DMS 273 treated with DMSO at 0.1 percent for 48 hours (cell line): ENCODE measurements at places on chromosomes 12 and 14.
A peak's percentile ranks its signal among the peaks of the same experiment; 100 is the strongest.

DNA sequence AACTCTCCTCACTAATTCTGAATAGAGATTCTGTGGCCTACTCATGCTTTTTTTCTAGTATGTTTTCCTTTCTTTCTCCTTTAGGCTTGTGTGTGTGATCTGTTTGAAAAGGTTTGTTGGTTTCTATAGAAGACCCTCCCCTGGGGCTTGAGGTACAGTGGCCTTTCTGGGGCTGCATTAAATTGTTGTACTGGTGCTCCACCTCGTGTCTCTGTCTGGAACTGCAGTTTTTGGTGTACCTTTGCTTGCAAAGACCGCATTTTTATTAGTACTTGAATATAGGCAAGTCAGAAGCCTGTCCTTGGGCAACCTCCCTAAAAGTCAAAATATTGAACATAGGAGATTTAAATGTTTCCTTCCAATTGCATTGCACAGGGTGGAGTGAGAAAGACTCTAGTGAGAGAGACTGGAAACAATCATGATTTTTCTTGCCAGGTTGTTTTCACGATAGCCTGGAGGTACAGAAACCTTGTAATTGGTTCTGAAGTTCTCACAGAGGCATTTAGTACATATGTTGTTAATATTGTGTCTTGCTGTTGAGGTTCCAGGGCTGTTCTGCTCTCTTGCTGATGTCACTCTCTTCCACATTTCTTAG is 39.0 kb downstream of the SLCO1B1 start:
- no peak for DNase-seq

- DNase-seq: peak; percentile 15
These were observed 160.8 kb upstream of the KRR1 start for GRCh38 chr12:75672200-75672599.

DNA sequence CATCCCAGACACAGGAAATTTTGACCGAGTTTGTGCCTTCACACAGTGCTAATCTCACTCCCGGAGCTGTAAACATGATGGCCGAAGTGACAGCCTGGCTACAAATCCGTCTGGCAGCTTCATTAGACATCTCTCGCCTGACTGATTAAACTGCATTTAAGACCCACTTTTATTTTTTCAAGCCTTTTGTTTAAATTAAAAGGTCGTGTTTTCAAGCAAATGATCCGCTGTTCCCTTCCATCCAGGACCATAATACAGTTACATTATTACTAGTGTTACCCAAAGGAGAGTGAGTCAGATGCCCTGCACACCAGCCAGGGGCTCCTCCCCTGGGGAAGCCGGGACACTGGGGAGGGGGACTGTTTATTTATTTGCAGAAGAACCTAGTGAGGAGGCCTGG is 200.2 kb downstream of the EXOC5 start:
- no peak for DNase-seq

GRCh38 chr14:72291908-72292688 is 359.9 kb downstream of the RGS6 start:
- no peak for DNase-seq

GRCh38 chr12:7872566-7873319 is at the start of gene SLC2A14:
Gene SLC2A14, minus strand, starts transcription at chr12:7872915. Its CDS starts 3,035 bp downstream, at chr12:7869880.
- no peak for DNase-seq

GRCh38 chr14:59292921-59293534 is 104.6 kb downstream of the DAAM1 start:
- no peak for DNase-seq

DNA sequence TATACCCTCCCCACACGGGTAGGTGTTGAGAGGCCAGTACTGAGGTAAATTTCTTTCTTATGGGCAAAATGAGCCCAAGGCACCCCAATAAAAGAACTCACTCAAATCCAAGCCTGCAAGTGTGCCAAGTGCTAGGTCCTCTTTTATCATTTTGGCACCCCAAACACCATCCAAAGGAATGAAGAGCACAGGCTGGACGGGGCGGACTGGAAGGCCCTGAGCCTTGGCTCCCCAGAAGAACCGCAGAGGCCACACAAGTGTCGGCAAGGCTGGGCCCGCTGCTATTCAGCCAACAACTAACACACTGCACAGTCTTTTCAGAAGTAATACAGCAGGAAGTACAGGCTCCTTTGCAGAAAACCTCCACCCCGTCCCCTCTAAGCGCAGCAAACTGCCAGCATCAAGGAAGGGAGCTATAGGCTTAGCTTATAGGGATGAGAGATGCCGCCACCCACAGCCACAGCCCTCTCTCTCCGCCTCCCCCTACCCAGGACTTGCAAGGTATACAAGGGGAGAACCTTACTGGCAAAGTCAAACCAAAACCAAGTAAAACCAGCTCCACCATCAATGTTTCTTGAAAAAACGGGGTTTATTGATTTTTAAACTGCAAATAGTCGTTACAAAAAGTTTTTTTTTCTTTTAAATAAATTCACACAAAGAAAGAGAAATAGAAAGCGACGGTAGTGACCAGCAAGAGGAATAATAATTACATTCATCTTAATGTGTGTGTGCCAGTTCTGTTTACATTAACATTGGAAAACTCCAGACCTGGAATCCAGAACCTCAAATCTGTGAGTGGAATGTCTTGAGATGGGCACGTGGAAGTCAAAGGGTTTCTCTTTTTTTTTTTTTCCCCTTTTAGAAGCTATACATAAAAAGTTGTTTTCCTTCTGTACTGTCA is 5.5 kb downstream of the ZFP36L1 start:
- no peak for DNase-seq

GRCh38 chr14:90813442-90813841 is 2.8 kb downstream of the TTC7B start:
- no peak for DNase-seq

DNA sequence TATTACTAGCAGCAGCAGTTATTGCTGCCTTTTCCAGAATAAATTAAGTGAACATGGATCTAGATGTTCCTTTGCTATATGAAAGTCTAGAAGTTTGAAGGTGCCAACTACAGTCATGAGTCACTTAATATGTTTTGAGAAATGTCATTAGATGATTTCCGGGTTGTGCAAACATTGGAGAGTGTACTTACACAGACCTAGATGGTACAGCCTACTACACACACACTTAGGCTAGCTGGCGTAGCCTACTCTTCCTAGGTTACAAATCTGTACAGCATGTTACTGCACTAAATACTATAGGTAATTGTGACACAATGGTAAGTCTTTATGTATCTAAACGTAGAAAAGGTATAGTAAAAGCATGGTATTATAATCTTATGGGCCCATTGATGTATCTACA is 368.1 kb downstream of the PDZRN4 start:
- DNase-seq: no peak

- no peak for DNase-seq
These were observed 104.7 kb upstream of the SLCO1B1 start for GRCh38 chr12:21026302-21026701.

DNA sequence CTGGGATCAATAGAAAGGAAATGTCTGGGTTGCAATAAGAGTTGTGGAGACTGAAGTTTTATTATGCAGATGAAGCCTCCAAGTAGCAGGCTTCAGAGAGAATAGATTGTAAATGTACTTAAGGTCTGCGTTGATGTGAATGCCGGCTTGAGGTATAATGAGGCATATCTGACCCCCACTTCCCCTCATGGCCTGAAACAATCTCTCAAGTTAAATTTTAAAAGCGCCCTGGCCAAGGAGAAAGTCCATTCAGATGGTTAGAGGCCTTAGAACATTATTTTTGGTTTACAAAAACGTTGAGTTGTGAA is 28.3 kb upstream of the HIGD1C start:
- DNase-seq: no peak

- DNase-seq: no peak
These were observed 36.9 kb downstream of the ATP2A2 start for GRCh38 chr12:110317911-110318310.

DNA sequence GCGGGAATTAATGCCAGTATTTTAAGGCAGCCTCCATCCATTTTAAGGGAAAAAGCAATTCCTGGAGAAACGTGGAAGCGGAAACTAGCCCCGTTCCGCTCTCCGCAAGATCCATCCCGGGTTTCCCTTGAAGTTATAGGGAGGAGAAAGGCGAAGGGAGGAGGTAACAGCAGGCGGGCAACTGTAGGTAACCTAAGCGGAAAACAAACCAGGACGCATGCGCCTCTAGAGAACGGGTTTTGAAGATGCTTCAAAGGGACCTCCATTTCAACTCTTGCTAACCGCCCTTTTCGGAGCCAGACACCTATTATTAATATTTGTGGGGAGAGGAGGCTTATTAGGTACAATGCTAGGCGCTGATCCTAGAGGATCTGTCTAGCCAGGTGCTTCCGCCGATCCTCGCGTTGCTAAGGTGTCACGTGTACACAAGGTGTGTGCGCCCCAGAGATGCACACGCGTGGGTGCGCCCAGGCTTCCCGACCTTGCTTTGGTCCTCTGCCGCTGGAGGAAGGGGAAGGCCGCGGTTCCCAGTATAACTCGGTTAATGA is 6.2 kb downstream of the TBX5 start:
- DNase-seq: no peak

- DNase-seq: no peak
These were observed 10.6 kb upstream of the ANO6 start for GRCh38 chr12:45205165-45205825.

GRCh38 chr12:121241156-121241970 is 31.4 kb downstream of the P2RX4 start:
- no peak for DNase-seq

DNA sequence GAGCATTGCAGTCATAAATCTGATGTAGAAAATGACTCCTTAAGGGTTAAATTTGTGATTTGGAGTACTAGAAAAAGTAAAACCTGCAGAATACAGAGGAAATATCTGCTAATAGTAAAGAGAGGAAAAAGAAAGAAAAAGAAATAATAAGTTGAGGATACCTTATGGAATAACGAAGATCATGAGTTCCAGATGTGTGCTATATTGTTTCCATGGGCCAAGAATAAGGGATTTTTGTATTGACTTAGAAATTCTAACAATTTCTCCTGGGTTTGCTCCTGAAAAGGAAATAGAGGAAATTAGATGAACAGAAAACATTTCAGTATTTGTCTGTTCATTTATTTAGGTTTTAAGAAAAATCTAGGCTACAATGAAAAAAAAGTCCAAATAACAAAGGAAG is 115.3 kb downstream of the ALG10B start:
- no peak for DNase-seq

- no peak for DNase-seq
These were observed 15.9 kb upstream of the CLEC4E start for GRCh38 chr12:8556531-8557097.

DNA sequence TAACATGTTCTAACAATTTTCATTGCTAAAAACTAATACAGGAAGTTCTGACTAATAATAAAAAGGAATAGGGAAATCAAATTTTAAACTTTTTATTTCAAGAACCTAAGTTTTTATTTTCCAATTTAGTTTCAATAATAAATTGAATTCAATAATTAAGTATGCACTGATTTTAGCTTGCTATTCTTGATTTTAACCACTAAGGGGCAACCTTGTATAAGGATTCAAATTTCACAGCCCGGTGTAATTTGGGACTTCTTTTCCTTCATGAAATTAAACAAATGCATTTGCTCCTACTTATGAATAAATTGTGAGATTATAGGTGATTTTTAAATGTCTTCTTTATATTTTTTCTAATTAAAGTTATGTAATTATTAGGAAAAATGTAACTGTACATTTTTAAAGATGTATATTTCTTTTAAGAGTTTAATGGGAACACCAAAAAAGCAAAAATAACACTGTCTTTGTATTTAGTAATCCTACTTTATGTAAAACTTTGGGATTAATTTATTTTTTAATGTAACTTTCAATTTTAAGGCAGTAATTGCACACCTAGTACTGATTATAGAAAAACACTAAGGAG is 241.4 kb upstream of the PDZRN4 start:
- DNase-seq: no peak

GRCh38 chr12:120367233-120367923 is 1.6 kb downstream of the MSI1 start:
- no peak for DNase-seq

DNA sequence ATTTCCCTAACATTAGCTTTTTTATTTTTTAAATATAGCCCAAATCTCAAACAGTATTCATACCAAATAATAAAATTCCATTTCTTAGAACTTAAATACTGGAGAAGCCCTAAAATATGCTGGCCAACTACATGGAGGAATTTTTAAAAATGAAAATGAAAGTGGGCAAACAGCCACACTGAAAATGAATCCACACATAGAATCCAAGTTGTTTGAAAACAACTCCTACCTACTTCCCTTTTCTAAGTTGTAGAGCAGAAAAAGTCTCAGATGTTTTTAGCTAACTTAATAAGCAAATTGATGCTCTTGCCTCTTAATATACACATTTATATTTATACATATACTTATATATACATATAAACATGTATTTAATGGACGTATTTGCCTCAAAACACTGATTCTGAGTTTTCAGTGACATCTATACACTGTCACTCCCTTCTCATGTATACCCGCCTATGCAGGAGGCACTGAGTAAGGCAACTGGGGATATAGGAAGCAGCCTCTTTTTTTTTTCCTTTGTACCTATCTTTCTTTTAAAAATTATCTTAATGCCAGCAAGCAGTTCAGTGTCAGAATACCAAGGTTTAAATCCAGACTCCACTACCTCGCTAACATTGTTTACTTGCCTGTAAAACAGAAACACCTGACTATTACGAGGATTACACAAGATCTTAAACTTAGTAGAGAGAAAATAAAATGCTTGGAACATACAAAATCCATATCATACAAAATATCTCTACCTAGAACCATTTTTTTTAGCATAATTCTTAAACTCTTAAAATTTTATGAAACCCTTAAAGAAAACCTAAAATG is 13.3 kb downstream of the DICER1 start:
- no peak for DNase-seq

DNA sequence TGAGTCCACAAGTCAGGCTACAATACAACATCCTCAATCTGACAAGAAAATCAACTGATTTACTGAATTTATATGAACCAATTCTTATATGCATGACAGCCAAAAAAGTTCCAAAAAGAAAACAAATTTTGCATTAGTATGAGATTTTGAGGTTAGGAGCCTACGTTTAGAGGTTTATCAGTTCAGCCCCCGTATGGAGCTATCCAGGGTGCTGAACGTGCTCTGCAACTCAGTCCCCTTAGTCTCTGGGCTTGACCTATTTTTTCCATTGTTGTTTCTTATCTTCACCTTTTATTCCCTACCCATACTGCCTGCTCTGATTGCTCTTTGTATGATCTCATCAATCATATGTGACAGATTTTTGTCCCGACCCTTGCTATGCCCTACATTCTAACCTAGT is 693.0 kb downstream of the NRXN3 start:
- no peak for DNase-seq

- DNase-seq: no peak
These were observed 9.5 kb upstream of the RERG start for GRCh38 chr12:15230751-15231150.

DNA sequence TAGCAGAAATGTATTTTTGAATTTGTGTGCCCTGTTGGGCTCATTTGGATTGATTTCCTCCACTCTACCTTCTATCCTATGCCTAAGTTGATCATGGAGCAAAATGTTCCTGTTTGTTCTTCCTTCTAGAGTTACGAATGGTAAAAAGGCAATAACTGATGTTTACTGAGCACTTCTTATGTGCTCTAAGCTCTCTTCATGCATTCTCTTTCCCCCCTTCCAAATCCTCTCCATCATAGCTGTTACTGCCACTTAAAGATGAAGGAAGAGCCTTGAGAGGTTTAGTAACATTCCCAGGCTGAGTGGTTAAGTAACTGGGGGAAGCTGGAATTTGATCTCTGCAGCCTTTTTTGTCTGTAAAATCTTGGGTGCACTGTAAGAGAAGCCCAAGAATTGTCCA is 60.1 kb downstream of the CHST11 start:
- DNase-seq: no peak

- DNase-seq: no peak
These were observed 275.7 kb downstream of the DAD1 start for GRCh38 chr14:22313172-22313801.
